GOT3 (cell line): ENCODE measurements at places on chromosomes 5 and 9.

DNA sequence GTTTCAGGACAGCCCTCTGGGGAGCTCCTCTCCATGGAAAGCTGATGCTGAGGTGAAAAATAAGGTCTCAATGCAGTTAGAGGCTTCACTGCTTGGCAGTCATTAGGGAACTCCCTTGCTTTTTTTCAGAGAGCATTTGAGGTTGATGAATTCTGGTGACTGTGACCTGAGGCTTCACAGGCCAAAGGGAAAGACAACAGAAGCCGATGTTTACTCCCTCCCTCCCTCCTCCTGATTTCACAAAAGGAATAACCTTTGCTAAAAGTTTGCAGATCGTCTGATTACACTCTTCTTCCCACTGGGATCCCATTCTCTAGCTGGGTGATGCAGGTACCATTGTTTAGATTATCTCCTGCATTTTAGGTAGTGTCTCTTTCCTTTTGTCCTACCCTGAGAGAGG lies 329.4 kb downstream of the KIF4B start:
- no peak for DNase-seq

DNA sequence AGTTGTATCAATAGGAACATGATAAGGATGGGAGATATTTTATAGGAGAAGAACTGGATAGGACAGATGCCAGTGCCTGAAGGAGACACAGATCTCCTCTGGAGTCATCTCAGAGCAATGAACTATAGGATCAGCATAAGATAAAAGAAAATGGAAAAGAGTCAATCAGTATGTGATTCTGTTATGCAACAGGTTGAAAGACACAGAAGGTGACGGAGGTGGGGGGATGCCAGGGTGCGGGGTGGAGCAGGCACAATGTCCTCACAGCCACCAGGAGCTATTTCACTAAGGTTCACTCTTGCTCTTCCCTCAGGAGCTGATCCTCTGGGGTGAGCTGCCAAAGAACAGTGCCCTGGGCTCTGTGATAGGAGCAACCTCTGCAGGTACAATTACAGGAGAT lies 179.8 kb downstream of the BNC2 start:
- no peak for DNase-seq

GRCh38 chr9:86771941-86772634 lies 175.2 kb downstream of the GAS1 start:
- no peak for DNase-seq

- DNase-seq = no peak
These were observed 440.1 kb upstream of the ADAMTS16 start for GRCh38 chr5:4700069-4700468.

GRCh38 chr9:122338994-122339393 lies 31.8 kb upstream of the PTGS1 start:
- DNase-seq = no peak

GRCh38 chr9:135790356-135790755 lies 88.4 kb downstream of the KCNT1 start:
- no peak for DNase-seq

DNA sequence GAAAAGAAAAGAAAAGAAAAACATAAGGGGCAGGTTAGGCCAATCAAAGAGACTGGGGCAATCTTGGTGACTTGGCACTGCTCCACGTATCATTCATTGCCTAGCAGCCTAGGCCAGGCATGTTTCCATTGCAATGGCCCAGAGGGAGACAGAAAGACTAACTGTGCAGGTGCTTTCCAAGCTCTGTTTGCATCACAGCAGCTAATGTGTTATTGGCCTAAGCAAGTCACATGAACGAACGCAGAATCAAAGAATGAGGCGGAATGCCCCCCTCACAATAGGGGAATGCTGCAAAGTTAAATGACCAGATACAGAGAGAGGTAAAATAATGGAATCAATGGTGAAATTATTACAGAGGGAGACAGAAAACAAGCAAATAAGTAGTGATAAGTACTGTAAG lies 11.1 kb upstream of the VPS13A start:
- DNase-seq = no peak

DNA sequence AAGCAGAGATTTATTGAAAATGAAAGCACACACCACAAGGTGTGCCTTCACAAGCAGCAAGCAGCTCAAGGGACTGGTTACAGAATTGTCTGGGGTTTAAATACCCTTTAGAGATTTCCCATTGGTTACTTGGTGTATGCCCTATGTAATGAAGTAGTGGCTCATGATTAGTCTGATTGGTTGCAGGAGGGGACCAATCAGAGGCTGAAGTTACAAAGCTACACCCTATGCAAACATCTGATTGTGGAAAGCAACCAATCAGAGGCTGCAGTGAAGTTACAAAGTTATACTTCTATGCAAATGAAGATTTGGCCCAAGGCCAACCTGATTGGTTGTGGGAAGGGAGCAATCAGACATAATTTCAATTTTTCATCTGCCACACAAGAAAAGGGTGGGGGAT lies 119.9 kb downstream of the C9orf152 start:
- no peak for DNase-seq

- DNase-seq = no peak
These were observed 75.5 kb upstream of the CDK20 start for GRCh38 chr9:88049677-88050307.
